ENCODE measurements at places on chromosomes 2 and 18. TPM values are rescaled to one million over a fixed set of nuclear protein-coding genes. Genes with fewer than 3 reads are reported as not detected.

Gene CCDC121
- 1.0 TPM for polyA plus RNA-seq

Gene TAF4B
- polyA plus RNA-seq = 2.0 TPM

Gene BIN1
- 7.9 TPM for polyA plus RNA-seq

Gene OR6B2
- not detected for polyA plus RNA-seq

Gene LBX2
- 0.18 TPM for polyA plus RNA-seq

Gene ABHD3
- 13.4 TPM for polyA plus RNA-seq

Gene PLGLB1
- polyA plus RNA-seq = 0.68 TPM

Gene FAM98A
- 10.8 TPM for polyA plus RNA-seq

Gene GALR1
- under 0.01 TPM for polyA plus RNA-seq

Gene ELOA2
- polyA plus RNA-seq = not detected

Gene TCF23
- not detected for polyA plus RNA-seq

Gene BAZ2B
- polyA plus RNA-seq = 18.3 TPM

Gene CXCR1
- polyA plus RNA-seq = 0.11 TPM

Gene CPS1
- 1.4 TPM for polyA plus RNA-seq

Gene SPP2
- polyA plus RNA-seq = not detected
